Large intestine (tissue), 12 donors: ENCODE measurements at places on chromosomes 2 and 18. TPM values are rescaled to one million over a fixed set of nuclear protein-coding genes. Genes with fewer than 3 reads are reported as not detected.

Gene DYSF
- 6.3 TPM for polyA plus RNA-seq

Gene PTMA
- polyA plus RNA-seq = 1,252 TPM

Gene MC5R
- 0.66 TPM for polyA plus RNA-seq

Gene SP3
- polyA plus RNA-seq = 76.4 TPM

DNA sequence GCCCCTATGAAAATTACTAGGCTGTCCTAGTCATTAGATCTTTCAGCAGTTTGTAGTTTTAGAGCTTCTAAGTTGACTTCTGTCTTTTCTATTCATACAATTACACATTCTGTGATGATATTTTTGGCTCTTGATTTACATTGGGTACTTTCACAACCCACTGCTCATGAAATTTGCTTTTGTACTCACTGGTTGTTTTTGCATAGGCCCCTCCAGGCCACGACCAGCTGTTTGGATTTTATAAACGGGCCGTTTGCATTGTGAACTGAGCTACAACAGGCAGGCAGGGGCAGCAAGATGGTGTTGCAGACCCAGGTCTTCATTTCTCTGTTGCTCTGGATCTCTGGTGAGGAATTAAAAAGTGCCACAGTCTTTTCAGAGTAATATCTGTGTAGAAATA is 193.8 kb downstream of the RPIA start:
- DNase-seq = no peak

GRCh38 chr2:239386872-239387445 is 13.9 kb downstream of the HDAC4 start:
- DNase-seq = no peak

- DNase-seq = peak; percentile 74
These were observed 583 bp downstream of the CERS6 start for GRCh38 chr2:168456521-168457189.

DNA sequence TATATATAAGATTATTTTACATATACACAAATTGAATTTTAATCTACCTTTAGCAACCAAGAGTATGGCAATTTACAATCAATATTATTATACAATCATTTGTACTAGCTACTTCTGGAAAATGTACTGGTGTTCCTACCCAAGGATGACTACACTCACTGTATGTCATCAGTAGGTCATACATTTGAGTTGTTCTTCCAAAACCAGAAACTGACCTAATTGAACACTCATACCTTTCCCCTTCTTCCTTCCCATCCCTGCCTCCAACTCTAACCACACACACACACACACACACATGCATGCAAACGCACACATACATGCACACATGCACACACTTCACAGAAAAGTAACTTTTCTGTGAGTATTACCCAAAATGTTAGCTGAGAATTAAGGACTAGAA is 8.2 kb upstream of the ERCC3 start:
- DNase-seq = no peak

DNA sequence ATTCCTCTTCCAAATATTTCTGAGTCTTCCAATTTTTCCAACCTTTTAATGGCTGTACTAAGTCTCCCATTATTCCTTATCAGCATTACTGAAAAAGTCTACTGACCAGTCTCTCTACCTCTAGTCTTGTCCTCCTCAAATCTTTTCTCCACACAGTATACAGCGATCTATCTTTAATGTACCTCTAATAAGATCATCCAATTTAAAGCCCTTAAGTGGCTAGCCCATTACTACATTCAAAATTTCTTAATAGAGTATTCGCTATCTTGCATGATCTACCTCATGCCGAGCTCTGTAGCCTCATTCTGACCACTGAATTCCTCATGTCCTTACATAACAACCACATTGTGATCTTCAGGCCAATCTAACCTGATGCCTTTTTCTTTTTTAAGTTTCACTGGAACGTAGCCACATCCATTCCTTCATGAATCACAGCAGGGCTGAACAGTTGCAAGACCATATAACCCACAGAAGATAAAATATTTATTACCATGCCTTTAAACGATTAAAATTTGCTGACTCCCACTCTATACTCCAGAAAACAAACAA is 57.9 kb downstream of the SLC66A3 start:
- no peak for DNase-seq

DNA sequence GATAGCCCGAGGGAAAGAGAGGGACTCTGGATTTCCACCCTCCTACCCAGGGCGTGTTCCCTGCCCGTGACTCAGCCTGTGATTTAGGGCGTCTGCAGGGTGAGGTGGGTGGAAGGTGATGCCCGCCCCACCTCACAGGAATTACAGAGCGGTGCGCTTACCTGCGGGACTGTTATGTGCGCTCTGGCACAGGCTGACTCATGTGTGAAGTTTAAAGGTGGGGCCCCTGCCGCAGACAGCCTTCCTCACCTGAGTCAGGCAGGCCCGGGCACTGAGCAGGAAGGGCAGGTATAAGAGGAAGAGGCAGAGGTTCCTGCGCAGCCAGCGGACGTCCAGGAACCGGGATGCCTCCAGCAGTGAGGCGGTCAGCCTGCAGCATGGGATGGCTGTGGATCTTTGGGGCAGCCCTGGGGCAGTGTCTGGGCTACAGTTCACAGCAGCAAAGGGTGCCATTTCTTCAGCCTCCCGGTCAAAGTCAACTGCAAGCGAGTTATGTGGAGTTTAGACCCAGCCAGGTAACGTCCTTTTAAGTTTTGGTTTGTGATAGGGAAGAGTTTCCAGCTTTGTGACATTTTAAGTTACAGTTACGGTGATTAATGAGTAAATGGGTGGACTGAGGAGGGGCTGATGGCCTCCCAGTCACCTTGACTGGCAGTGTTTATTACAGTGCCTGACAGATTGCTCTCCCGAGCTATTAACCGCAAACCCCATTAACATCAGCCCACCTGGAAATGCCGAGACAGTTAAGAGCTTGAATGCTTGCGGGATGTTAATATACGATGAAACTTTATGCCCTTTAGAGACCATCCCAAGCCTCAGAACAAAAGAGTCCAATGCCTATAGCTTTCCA is 141.6 kb upstream of the TTC39C start:
- DNase-seq = peak; percentile 87

GRCh38 chr2:24652265-24653182 is 140.7 kb downstream of the PTRHD1 start:
- DNase-seq = no peak
